ENCODE measurements at places on chromosomes 5 and 9.

DNA sequence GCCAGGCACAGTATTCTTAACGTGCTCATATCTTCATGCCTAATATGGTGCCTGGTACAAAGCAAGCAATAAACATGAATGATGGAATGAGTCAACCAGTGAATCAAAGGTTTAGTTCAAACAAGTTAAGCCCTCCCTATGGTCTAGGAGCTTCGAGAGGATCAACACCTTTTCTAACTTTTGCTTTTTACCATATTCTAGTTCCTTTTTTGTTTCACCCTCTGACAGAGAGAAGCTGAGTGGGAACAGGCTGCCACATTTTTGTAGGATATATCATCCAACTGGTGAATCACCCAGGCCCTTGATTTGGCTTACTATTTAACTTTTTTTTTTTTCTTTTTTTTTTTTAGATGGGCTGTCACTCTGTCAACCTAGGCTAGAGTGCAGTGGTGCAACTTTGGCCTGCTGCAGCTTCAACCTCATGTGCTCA, 39.3 kb upstream of the TNC start:
- no peak for DNase-seq

GRCh38 chr5:153749960-153750359, 259.5 kb downstream of the GRIA1 start:
- DNase-seq: no peak

GRCh38 chr5:90506221-90506620, 23.2 kb downstream of the LYSMD3 start:
- no peak for DNase-seq

- DNase-seq: no peak
Measured at GRCh38 chr9:129794549-129794948, 8.4 kb upstream of the TOR1B start.

- DNase-seq: no peak
Measured at GRCh38 chr9:32463500-32464293, 62.3 kb downstream of the RIGI start.

DNA sequence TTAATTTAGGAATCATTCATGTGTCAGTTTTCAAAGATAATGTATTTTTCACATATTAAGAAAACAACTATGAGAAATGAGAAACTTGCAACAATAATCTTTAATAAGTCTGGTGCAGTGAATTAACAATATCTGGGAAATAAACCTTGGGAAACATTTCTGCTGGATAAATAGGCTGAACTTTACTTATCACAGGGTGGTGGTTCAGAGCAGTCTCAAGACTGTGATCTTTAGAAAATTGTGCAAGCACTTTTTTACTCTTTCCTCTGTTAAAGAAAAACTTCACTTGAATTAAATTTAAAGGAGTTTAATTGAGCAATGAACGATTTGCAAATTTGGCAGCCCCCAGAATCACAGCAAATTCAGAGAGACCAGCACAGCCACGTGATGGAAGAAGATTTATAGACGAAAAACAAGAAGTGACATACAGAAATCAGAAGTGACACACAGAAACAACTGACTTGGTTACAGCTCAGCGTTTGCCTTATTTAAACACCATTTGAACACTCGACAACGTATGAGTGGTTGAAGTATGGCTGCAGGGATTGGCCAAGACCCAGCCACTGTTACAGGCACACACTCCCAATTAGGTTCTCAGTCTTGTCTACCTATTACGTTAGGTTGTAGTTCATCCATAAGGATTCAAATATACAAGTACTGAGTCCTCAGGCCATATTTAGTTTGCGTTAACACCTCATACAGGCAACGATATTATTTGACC, 631.9 kb downstream of the SLCO4C1 start:
- DNase-seq: no peak

GRCh38 chr5:175750511-175750931, 92.7 kb downstream of the HRH2 start:
- no peak for DNase-seq

DNA sequence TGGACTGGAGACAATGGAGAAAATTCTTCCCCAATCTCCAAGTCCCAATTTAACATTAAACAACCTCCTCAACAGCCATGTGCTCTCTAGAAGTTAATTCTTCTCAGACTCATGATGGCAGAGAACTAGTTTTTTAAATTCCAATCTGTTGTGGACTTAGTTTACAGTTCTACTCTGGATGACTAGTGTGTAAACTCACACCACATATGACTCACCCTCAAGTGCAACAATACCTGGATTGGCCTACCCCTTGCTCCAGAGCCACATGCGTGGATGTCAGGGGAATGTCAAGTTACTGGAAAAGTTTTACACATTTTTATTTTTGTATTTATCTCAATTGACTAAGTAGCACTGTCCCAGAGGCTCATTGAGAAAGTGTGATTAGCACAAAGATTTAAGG, 136.0 kb upstream of the EFNA5 start:
- DNase-seq: no peak

- no peak for DNase-seq
Measured at GRCh38 chr5:169350759-169351240, 49.9 kb upstream of the SLIT3 start.

GRCh38 chr9:84003246-84003645, 22.6 kb downstream of the RMI1 start:
- no peak for DNase-seq

- DNase-seq: no peak
Measured at GRCh38 chr5:74389531-74390305, 250.8 kb downstream of the ENC1 start.

DNA sequence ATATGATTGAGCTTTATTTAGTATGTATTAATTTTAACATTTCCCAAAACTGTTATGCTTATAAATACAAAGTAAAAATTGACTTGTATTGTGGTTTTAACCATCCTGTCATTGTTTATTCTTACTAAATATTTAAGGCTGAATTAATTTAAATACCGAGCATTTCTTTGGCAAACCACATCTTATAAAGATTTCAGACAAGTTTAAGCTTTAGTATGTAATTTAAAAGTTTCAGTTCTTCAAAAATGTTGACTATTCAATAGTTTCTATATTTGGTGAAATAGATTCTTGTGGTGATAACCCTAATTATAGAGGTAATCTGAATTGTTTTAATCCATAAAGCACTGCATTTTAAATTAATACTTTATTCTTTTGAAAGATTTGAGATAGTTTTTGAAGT, 65.5 kb downstream of the CCNH start:
- no peak for DNase-seq

- no peak for DNase-seq
Measured at GRCh38 chr5:96197347-96197746, 235.7 kb upstream of the ELL2 start.

DNA sequence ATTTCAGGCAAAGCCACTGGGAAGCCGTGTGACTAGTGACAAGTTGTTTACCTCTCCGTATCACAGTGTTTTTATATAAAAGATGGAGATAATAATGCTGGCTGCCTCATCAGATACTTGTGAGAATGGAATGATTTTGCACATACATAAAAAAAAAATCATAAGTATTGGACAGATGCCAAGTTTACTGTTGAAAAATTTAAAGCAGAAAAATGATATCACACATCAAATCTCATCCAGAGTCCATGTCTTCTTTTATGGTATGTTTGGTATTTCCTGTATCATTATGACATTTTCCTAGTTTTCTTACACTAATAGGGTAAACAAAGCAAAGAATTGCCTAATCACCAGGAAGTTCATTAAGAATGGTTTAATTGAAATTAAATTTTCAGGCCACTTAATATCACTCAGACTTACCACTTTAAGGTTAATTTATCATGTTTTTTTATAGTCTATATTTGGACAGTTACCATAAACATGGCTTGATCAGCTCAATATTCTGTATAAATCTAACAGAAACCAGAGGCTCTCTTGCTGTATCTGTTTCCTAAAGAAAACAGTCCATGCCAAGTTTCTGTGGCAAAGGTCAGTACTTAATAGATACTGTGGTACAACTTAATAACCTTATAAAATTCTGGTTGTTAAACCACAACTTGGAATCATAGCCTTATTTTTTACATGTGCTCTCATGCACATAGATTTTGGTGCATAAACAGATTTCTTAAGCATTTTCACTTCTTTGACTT, 656.5 kb upstream of the RIOK2 start:
- DNase-seq: no peak

GRCh38 chr5:81225463-81225862, 7.7 kb upstream of the CKMT2 start:
- DNase-seq: no peak

DNA sequence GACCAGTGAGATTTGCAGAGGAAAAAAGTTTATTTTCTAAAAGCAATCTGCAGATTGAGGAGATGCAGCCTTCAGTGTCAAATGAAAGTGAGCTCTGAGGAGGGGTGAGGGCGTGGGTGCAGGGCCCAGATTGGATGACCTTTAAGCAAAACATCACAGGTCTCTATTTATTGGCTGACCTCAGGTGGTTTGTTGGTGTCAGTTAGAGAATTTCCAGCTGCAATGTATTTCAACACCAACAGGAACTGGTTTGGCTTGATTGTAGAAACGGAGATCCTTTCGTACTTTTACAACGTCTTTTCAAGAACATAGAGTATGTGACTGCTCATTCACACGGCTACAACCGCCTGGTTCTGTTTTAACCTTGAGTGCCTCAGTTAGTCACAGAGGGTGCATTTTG, 1069.1 kb downstream of the EFNA5 start:
- DNase-seq: no peak

DNA sequence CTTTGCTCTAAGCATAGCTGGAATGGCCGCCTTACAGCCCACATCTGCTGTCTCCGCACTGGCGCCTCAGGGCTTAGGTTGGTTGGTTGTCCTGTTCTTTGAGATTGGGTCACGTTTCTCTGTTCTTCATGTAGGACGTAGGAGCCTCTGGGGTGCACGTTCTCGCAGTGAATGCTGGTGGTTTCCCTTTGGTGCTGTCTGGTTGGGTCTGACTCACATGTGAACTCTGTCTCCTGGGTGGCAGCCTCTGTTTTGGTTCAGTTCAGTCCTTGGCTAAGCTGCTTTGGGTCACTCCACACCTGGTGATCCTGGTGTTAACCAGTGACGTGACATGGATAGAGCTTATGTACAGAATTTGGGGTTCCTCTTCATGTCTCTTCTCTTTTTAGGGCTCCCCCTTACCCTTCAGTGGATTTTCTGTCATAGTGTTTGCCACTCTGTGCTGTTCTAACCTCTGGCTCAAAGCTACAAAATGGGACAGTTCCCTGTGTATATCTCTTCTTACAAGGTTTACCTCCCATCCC, 12.6 kb upstream of the LPCAT1 start:
- DNase-seq: no peak

- DNase-seq: no peak
Measured at GRCh38 chr5:82610686-82611085, 332.5 kb upstream of the RPS23 start.

GRCh38 chr9:136542241-136543040, 3.4 kb downstream of the NOTCH1 start:
- no peak for DNase-seq

- no peak for DNase-seq
Measured at GRCh38 chr9:76796296-76796695, 32.1 kb downstream of the PCA3 start.

GRCh38 chr5:14495301-14495700, 86.3 kb upstream of the OTULINL start:
- DNase-seq: no peak

- DNase-seq: no peak
Measured at GRCh38 chr5:77064040-77064439, 23.0 kb downstream of the ZBED3 start.

GRCh38 chr5:3190433-3190832, 405.2 kb upstream of the IRX1 start:
- DNase-seq: no peak

GRCh38 chr9:88696501-88696900, 161.5 kb downstream of the NXNL2 start:
- no peak for DNase-seq

GRCh38 chr5:145960848-145961600, 24.6 kb downstream of the SH3RF2 start:
- no peak for DNase-seq

DNA sequence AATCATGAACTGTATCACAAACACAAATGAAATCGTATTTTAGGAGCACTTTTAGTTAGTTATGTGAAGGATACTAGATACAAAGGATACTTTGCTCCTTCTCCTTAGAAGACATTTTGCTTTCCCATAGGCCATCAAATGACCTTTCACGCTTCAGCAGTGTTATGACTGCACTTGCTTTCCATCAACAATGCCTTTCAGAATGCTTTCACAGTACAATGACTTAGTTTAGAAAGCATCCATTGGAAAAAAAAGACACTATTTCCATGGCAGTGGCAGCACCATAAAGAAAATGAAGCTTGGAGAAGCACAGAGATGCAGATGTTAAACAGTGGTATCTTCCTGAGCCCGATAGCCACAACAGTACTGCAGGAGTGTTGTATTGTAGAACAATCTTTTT, 203.9 kb downstream of the PCSK1 start:
- DNase-seq: no peak

DNA sequence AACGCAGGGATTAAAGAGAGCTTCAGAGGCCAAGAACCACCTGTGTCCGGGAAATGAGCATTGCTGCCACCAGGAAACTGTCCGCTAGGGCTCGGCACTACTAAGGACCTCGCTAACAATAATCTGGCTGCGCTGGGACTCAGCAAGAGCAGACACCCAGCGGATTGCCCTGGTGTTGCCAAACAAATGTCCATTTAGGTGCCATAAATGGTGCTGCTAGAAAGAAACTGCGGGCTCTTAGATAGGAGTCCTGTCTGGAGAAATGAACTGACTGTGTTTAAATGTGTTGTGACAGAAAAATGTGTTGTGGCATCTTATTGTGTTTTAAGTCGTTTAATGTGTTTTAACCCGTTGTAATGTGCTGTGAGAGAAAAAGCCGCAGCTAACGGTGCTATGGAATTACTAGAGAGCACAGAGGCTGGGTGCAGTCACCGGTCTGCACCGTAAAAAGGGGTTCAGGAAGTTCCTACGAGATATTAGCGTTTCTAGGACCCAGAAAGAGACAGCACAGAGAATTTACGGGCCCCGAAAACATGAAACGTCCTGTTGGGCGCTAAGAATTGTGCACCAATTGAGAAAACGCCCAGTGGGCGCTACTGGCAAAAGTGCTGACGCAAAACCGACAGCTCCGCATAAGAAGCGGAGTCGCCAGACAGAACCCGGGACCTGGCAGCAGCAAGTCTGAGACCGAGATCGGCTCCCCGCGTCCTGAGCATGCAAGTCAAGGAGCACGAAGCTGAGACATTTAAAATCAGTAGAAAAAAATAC, 90.6 kb downstream of the ANXA2R start:
- peak; percentile 74 for DNase-seq

Measured in HuH-7 (cell line).